HT1080 (cell line): ENCODE measurements at places on chromosomes 12 and 14.
A peak's percentile ranks its signal among the peaks of the same experiment; 100 is the strongest.

DNA sequence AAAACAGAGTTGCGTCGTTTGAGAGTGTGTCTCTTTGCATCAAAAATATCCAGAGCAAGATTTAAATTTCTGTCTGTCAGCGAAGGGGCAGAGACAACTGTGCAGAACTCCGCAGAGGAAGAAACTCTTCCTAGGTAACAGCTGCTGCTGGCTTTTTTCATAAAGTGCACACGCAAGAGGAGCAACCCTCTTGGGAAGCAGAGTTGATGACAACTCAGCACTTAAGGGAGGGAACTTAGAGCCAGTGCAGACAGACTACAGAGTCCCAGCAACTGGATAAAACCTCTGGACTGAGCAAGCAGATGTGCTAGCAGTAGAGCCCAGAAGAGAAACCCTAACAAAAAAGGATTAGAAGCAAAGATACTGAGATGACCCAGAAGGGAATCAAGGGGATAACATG lies 337.1 kb downstream of the PCNX1 start:
- no peak for DNase-seq

- no peak for DNase-seq
Measured at GRCh38 chr12:100365411-100365810, 8.5 kb downstream of the SLC17A8 start.

DNA sequence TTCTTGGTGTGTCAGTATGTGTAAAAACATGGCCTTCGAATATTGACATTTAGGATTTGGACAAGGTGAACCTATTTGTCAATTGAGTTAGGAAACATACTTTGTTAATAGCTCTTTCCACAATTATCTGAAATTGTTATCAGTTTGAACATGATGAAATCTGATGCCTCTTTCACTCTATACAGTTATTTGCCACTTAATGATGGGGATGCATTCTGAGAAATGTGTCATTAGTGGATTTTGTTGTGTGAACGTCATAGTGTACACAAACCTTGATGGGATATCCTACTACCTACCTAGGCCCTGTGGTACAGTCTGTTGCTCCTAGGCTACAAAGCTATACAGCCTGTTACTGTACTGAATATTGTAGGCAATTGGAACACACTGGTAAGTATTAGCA lies 4.8 kb downstream of the TULP3 start:
- DNase-seq: no peak

- no peak for DNase-seq
Measured at GRCh38 chr14:36207500-36207899, 31.0 kb upstream of the PTCSC3 start.

GRCh38 chr12:119446459-119446858 lies 111.9 kb downstream of the CCDC60 start:
- DNase-seq: peak; percentile 71

GRCh38 chr14:102863381-102863780 lies 59.1 kb upstream of the AMN start:
- no peak for DNase-seq

DNA sequence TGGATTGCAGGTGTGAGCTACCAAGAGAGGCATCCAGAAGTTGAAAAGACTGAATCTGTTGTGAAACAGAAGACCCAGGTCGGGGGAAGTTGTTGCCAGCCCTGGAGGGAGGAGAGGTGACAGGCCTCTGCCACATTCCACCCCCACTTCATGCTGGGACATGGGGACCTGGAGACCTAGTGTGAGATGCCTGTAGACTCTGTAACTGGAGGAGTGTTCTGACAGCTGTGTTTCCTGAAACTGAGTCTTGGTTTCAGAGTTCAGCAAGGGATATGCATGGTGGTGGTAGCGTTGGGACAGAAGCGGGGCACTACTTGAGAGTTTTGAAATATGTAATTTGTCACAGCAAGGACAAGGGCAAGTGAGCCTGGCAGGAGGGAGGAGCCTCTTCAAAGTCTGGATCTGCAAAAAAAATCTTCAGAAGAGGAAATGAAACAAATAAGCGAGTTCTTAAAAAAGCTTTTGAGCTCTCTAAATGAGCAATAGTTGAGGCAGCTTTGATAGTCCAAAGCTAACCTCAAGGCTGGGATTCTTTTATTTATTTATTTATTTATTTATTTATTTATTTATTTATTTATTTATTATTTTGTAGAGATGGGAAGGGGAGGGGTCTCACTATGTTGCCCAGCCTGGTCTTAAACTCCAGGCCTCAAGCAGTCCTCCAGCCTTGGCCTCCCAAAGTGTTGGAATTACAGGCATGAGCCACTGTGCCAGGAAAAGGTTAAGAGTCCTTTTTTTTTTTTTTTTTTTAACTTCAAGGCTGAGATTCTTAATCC lies 58.9 kb upstream of the EEA1 start:
- no peak for DNase-seq

DNA sequence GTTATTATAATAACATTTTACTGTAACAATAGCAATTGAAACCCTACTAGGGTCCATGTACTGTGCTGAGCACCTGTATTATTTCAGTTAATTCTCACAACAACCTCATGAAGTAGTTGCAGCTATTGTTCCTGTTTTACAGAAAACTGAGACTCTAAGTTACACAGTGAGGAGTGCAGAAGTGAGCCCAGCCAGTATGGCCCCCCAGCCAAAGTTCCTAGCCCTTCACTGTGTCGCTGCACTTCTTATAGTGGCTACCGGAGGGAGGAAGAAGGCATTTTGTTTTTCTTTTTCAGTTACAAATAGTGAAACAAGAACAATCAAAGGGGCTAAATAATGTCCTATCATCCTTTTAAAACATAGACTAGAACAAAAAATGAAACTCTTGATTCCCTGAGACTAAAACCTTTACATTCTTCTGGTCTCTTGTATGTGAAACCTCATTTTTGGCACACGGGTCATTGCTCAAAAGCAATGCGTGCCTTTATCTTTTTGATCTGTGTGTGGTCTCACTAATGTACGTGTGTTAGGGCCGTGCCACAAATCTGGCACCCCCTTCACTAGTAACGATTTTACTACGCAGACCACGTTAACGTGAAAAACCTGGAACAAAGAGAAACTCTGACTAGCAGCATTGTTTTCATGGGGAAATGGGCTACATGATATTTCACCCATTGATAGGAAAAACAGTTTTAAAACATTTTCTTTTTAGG lies 88.7 kb downstream of the LLPH start:
- DNase-seq: no peak

DNA sequence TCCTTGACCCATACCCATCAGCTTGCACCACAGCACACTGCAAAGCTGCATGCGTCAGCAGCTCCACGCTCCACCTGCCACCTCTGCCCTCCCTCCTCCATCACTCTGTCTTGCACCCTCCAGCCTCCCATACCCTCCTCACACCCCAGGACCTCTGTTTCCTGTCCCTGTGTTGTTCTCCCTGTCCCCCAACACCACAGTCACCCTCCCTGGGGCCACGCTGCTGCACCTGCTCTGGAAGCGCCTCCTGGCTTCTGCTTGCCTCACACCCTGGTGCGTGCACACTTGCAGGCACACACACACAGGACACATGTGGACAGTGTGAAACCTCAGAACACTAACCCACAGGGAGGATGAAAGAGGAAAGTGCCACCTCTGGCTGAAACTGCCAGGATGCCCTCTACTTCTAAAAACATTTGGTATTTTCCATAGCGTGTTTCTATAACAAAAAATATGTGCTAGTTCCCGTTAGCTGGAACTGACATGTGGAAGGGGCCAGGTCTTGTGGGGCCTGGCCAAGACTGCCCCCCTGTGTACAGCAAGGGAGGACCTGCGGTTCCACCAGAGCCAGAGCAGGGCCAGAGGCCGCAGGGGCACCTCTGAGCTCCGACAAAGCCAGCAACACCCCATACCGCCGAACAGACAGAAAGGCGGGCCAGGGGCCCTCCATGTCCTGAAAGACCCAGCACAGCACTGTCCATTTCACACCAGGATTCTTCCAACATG lies 10.0 kb downstream of the BRF1 start:
- DNase-seq: no peak

- no peak for DNase-seq
Measured at GRCh38 chr14:67859169-67859749, 39.7 kb downstream of the RAD51B start.

GRCh38 chr12:2183556-2184541 lies 131.1 kb downstream of the CACNA1C start:
- DNase-seq: no peak

GRCh38 chr12:101174541-101174940 lies 35.5 kb downstream of the SLC5A8 start:
- no peak for DNase-seq

DNA sequence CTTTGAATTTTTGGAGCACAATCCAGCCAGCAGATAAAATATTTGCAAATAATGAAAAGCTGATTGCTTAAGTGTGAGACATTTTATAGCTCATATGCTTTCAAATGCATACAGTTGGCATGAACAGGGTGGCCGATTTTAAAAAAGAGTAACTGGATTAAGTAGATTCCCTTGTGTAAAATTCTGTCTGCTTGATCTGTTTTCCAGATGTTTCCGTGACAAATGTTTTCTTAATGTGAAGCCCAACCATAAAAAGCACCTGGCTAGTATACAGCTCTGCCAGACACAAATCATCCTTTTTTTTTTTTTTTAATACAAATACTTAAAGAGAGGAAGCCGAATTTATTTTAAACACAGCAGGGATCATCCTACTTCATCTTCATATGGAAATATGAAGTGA lies 440.7 kb downstream of the CCER1 start:
- DNase-seq: no peak

- peak; percentile 10 for DNase-seq
Measured at GRCh38 chr14:100557658-100558057, 29.6 kb downstream of the BEGAIN start.

- no peak for DNase-seq
Measured at GRCh38 chr12:78191611-78192010, 360.9 kb downstream of the NAV3 start.

GRCh38 chr14:23099212-23099861 lies 4.0 kb downstream of the C14orf119 start:
- DNase-seq: no peak

DNA sequence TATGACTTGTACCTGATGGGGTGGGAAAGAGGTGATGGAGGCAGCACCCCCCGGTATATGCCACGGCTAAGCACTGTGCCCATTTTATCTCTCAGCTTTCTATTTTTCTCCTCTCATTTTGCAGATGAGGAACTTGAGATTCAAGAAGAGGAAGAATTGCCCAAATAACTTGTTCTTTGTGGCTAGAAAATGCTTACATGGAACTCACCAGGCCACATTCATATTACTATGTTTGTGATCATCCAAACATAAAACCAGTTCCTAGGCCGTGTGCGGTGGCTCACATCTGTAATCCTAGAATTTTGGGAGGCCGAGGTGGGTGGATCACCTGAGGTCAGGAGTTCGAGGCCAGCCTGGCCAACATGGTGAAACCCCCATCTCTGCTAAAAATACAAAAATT lies 14.5 kb upstream of the PSMD9 start:
- DNase-seq: no peak

DNA sequence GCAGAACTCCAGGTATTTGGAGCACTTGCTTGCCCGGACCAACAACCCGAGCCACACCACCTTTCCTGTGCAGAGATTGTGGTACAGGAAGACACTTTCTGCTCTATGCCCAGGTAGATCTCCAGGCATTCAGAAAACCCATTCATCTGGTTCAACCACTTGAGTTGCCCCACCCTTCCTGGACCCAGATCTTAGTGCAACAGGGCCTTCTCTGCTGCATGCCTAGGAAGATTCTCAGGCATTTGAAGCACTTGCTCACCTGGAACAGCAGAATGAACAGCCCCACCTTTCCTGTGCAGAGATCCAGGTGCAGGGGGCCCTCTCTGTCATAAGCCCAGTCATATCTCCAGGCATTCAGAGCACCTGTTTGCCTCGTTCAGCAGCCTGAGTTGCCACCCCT lies 412.8 kb upstream of the MGAT4C start:
- DNase-seq: no peak

DNA sequence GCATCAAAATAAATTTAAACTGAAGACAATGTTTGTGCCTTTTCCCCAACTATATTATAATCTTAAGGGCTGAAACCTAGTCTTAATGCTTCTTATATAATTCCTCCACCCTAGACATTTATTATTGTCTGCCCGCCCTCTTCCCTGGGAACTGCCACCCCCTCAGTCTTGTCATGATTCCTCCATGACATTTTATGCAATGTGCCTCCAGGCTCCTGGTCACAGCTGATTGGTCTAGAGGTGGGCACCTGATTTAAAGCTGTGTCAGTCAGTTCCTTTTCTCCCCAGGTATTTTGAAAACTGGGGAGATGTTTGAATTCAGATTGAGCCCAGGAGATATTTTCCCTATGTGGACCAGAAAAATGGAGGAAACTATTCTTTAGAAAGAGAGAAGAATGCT lies 401.4 kb downstream of the PCNX1 start:
- no peak for DNase-seq

DNA sequence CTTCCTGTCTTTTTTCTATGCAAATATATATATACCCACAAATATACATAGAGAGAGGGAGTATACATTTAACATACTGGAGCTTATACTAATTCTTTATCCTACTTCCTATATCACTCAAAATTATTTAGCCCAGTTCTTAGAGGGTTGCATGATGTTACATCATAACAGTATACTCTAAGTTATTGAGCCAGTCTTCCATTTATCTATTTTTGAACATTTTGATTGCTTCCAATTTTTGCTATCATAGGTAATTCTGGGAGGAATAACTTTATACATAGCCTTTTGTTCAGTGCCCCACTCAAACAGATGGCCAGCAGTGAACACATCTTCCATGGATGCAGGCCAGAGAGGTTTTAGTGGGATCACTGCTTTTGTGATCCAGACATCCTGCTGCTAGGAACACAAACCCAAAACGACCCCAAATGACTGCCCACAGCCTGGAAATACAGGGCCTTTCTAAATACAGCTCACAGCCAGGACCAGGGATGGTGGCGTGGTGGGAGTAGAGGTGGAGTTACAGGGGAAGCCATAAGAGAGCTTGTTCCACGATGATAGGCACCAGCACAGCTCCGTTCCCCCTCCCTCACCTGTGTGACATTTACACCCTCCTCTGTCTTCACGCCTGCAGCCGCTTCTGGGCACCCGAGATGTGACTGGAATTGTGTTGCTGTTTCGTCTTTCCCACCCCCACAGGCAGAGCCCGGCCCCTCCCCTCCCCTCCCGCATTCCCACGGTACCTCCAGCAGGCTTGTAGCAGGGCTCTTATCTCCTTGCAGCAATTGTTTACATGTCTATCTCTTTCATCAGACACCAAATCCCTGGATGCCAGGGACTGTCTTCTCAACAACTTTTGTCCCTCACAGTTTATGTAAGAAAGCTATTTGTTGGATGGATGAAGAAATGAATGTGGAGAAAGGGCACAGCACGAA lies 30.7 kb upstream of the HDAC7 start:
- DNase-seq: no peak

DNA sequence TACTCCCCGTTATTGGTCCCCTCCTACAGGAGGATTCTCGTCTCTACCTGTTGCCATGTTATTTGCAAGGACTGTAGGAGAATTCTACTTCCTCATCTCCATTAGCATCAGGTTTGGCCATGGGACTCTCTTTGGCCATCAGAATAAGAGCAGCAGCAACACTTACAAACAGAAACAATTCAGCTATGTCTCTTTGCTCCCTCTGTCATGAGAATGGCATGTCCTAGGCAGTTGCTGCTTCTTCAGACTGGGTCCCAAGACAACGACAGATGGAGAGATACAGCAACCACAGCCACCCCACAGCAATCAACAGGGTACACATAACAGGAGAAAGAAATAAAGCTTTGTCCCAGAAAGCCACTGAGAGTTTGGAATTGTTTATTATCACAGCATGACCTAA lies 19.7 kb downstream of the SLC41A2 start:
- no peak for DNase-seq

GRCh38 chr14:95362138-95362494 lies 42.4 kb upstream of the CLMN start:
- DNase-seq: no peak
